ENCODE measurements at places on chromosomes 16 and 17.
A peak's percentile ranks its signal among the peaks of the same experiment; 100 is the strongest.

DNA sequence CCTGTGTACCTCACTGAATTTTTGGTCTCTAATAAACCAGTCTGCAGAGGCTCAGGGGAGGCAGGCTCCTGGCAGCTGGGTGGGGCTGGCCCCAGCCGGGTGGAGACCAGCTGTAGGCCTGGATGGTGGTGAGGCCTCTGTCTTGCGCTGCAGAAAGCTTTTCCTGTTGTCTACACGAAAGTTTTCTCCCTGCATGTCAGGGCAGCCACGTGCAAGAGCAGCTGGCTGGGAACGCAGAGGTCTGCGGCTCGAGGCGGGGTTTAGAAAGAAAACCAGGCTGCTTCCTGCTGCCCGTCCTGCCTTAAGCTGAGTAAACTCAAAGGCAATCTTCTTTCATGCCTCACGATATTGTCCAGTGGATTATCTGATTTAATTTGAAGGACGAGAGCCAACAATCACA lies 2.4 kb downstream of the SERPINF1 start:
- DNase-seq: peak; percentile 75

- no peak for DNase-seq
Measured at GRCh38 chr16:82993926-82994325, 367.2 kb downstream of the CDH13 start.

- DNase-seq: no peak
Measured at GRCh38 chr16:15993946-15994665, 44.7 kb downstream of the ABCC1 start.

- DNase-seq: no peak
Measured at GRCh38 chr16:23917621-23918020, 81.8 kb downstream of the PRKCB start.

DNA sequence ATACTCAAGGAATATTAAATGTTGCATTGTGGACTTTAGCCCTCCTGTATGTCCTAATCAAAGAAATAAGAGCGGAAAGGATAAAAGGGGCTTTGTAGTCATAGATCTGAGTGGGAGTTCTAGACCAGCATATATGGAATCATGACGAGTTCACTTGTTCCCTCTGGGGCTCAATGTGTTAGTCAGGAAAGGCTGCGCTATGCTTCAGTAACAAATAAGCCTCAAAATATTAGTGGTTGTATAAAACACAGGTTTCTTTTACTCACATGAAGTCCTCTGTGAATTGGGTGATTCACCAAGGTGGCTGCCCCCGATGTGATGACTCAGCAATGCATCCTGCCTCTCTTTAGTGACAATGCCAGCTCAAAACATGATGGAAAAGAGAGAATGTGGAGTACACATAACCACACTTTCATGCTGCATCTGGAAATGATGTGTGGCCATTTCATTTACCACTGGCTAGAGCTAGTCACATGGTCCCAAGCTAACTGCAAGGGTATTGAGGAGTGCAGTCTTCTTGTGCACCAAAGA lies 63.3 kb upstream of the IRX5 start:
- no peak for DNase-seq

DNA sequence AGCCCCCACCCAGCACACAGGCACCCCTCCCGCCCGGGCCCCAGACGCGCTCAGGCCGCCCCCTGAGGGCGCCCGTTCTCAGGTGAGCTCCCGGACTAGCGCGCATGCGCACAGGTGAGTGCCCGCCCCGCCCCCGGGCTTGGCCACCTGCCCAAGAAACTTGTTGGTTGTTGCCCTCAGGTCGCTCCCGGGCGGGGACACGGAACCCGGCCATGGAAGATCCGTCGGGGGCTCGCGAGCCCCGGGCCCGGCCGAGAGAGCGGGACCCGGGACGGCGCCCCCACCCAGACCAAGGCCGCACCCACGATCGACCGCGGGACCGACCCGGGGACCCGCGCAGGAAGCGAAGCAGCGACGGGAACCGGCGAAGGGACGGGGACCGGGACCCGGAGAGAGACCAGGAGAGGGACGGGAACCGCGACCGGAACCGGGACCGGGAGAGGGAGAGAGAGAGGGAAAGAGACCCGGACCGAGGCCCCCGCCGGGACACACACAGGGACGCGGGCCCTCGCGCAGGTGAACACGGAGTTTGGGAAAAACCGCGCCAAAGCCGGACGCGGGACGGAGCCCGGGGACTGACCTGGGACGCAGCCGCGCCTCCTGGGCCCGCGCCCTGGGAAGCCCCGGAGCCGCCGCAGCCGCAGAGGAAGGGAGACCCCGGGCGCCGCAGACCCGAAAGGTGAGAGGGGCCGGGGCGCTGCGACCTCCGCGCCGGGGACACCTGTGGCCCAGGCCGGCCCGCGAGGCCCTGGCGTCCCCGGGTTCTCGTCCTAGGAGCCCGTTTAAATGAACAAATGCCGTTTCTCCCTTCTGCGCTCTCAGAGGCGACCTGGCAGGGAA lies at the start of gene MARVELD3:
Gene MARVELD3, plus strand, starts transcription at position 167 of the 840 bp plus-strand sequence. Its CDS starts 46 bp downstream, at position 213.
- no peak for DNase-seq

DNA sequence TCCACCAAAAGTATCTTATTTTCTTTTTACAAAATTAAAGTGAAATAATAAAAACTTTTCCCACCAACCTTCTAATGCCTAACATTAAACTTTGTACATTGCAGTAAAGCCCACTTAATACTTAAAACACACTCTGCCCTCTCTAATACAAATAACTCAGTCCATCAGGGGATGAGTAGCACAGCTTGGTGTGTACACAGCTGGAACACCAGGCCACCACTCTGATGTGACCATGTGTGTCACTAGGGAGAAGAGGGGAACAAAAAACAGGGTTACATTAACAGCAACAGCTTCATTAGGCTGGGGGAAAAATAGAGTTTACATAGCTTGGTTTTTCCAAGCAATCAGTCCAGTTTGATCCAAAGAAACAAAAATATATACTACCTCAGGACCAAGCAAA lies 295.0 kb downstream of the CEP112 start:
- DNase-seq: no peak

- no peak for DNase-seq
Measured at GRCh38 chr16:14307059-14307526, 236.0 kb downstream of the MRTFB start.

DNA sequence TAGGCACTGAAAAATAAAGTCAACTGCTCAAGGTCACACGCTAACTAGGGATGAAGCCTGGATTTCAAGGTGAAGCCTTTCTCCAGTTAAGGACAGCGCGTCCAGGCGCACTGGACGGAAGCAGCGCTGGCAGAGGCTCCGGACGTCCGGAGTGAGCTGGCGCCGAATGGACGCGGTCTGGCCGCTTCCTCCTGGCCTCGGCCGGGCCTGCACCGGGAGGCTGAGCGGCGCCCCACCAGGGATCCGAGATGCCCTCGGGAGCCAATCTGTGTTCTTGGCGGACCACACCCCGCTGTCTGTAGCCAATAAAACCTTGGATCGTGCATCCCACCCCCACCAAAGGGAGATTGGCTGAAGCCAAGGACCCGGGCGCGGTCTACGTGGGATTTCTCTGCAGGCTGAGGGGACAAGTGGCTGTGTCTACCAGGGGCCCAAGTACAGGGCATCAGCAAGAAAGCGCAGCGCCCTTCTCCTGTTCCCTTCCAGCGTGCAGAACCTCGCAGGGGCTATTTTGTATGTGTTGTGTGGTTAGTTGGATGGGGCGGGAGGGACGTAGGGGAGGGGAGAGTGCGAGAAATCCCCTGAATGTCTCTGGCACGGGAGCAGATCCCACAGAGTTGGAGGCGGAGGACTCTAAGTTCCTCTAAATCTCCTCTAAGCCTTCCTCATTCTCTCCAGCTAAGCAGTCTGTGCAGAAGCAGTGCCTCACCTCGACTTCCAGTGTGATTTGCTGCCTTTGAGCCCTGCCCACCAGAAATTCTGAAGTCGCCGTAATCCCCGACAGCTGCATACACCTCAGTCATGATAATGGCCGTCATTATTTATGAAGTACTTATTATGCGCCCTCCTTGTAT lies 2.5 kb upstream of the AKAP10 start:
- no peak for DNase-seq

Data from activated effector memory CD4-positive, alpha-beta T cell treated with Interleukin-2 at 50 U/mL for 16 hours (primary cell).